Aorta (tissue), 5 donors: ENCODE measurements at places on chromosomes 3 and 15.

- no peaks in the 10 kb centered on the region for H3K36me3 ChIP-seq
- no peak overlapping the region for H3K4me3 ChIP-seq
- DNase-seq, result no peak
- no peaks in the 10 kb centered on the region for H3K27me3 ChIP-seq
- H3K4me1 ChIP-seq, result no peaks in the 10 kb centered on the region
These were observed 138.7 kb downstream of the ZPLD1 start for GRCh38 chr3:102573483-102574028.

DNA sequence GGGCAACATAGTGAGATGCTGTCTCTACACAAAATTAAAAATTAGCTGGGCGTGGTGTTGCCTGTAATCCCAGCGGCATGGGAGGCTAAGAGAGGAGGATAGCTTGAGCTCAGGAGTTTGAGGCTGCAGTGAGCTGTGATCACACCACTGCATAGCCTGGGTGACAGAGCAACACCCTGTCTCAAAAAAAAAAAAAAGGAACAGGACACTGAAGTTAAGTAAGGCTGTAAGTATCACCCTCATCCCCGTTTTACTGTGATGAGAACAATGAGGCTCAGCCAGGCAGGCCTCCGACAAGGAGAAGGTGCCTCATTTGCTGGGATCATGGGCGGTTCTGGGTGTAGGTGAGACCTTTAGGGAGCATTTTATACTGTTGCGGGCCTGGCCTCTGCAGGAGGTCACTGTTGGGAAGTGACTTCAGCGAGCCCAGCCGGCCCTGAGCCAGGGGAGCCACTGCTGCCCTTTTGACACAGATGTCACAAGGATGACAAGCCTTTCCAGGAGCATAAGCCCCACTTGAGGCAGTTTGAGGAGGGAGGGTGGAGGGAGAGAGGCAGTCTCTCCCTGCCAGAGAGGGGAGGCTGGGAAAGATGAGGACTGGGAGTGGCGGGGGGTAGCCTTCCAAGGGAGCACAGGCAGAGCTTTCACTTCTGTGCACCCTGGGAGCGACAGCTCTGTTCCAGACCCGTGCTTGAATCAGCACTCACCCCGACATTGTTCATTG is 30.8 kb downstream of the IRAK2 start:
- H3K27me3 ChIP-seq, result no peaks in the 10 kb centered on the region
- no peaks in the 10 kb centered on the region for H3K36me3 ChIP-seq
- peak overlapping the region; percentile 56 for H3K27ac ChIP-seq
- H3K4me3 ChIP-seq, result no peak overlapping the region
- DNase-seq, result no peak

DNA sequence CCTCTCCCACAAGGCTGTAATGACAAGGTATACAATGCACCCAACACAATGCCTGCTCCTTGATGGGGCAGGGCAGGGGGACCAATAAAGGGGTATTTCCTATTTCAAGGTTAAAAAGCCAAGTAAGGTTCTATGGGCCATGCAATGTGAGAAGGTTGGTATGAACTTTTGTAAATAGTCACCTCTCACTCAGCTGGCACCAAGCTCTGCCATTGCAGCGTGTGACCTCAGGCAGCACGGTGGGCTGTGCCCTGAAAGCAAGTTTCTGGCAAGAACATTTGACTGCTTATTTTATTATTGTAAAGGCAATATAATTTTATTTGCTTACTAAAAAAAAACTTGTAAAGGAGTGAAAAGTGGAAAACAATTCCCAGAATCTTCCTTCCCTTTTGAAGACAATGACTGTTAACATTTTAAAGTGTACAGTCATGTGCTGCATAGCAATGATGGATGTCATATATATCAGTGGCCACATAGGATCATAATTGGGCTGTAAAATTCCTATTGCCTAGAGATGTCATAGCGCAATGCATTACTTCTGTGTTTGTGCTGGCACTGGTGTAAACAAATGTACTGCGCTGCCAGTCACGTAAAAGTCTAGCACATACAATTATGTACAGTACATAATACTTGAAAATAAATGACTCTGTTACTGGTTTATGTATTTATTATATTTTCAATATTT is 167.3 kb upstream of the RORA start:
- H3K27me3 ChIP-seq, result no peaks in the 10 kb centered on the region
- no peak for DNase-seq
- H3K27ac ChIP-seq, result no peak overlapping the region
- H3K4me1 ChIP-seq, result no peaks in the 10 kb centered on the region

- no peaks in the 10 kb centered on the region for H3K4me1 ChIP-seq
- no peaks in the 10 kb centered on the region for H3K27me3 ChIP-seq
- H3K4me3 ChIP-seq, result no peak overlapping the region
- H3K27ac ChIP-seq, result no peak overlapping the region
- DNase-seq, result no peak
These were observed 194.5 kb downstream of the MEX3B start for GRCh38 chr15:81851325-81851724.

- H3K4me3 ChIP-seq, result no peak overlapping the region
- peaks cover 2% of the 10 kb centered on the region for H3K4me1 ChIP-seq
- no peaks in the 10 kb centered on the region for H3K36me3 ChIP-seq
- DNase-seq, result peak; percentile 71
- no peak overlapping the region for H3K27ac ChIP-seq
These were observed 34.0 kb upstream of the RPP14 start for GRCh38 chr3:58271901-58272501.

GRCh38 chr15:30062881-30063280 is 19.9 kb upstream of the GOLGA8J start:
- H3K4me3 ChIP-seq, result no peak overlapping the region
- H3K36me3 ChIP-seq, result no peaks in the 10 kb centered on the region
- no peaks in the 10 kb centered on the region for H3K4me1 ChIP-seq
- no peak for DNase-seq

DNA sequence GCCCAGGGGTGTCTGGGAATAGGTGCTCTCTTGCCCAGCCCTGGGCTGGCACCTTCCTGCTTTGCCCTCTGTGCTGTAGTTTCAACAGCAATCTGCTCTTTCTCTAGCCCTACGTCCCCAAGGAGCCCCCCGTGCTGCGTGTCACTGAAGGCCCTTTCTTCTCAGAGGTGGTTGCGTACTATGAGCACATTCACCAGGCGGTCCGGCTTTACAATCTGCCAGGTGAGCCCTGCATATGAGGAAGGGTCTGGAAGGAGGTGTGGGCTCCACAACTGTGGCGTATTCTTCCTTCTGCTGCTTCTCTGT is 9.6 kb downstream of the MAN2A2 start:
- H3K36me3 ChIP-seq, result peaks cover 6% of the 10 kb centered on the region
- no peak overlapping the region for H3K4me3 ChIP-seq
- no peaks in the 10 kb centered on the region for H3K27me3 ChIP-seq
- H3K4me1 ChIP-seq, result no peaks in the 10 kb centered on the region

DNA sequence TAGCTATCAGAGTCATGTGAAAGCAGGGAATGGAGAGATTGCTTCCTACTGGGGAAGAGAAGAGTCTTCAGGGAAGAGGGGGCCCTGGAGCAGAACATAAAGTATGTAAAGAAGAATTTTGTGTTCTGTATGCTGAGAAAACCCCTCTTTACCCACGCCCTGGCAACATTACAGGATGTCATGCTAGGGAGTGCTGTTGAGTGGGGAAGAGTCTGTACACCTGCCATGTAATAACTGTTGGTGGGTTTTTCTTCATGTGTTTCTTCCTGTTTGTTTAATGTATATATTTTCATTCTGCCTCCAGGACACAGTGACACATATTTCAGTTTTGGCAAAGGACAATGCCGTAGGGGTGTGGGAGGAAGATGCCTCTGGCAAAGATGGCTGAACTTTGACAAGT is 122.8 kb upstream of the LPP start:
- no peaks in the 10 kb centered on the region for H3K4me1 ChIP-seq
- DNase-seq, result no peak
- H3K36me3 ChIP-seq, result no peaks in the 10 kb centered on the region
- no peak overlapping the region for H3K27ac ChIP-seq
- H3K27me3 ChIP-seq, result no peaks in the 10 kb centered on the region

- H3K4me3 ChIP-seq, result no peak overlapping the region
- H3K27me3 ChIP-seq, result no peaks in the 10 kb centered on the region
- H3K27ac ChIP-seq, result peak overlapping the region; percentile 97
- DNase-seq, result no peak
These were observed 380.6 kb upstream of the C2CD4B start for GRCh38 chr15:62545467-62546227.

GRCh38 chr3:158642005-158642404 is 2.3 kb upstream of the GFM1 start:
- H3K36me3 ChIP-seq, result no peaks in the 10 kb centered on the region
- DNase-seq, result no peak
- no peak overlapping the region for H3K4me3 ChIP-seq
- no peak overlapping the region for H3K27ac ChIP-seq

DNA sequence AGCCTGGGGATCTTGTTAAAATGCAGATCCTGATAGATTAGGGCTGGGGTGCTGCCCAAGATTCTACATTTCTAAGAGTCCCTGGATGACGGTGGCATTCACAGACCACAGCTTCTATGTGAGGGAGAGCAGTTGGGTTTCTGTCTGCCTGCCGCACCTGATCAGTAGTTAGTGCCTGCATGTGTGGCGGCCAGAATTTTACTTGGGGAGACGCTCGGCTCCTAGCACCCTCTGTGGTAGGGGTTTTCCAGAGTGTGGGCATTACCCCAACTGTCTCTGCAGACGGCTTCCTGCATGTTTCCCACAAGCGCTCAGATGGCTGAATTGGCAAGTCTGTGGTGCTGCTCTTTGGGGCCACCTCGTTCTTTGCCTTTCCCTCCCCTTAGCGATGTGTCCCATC is 8.3 kb downstream of the GHRL start:
- H3K27ac ChIP-seq, result no peak overlapping the region
- no peak overlapping the region for H3K4me3 ChIP-seq
- H3K27me3 ChIP-seq, result no peaks in the 10 kb centered on the region
- peaks cover 3% of the 10 kb centered on the region for H3K36me3 ChIP-seq

DNA sequence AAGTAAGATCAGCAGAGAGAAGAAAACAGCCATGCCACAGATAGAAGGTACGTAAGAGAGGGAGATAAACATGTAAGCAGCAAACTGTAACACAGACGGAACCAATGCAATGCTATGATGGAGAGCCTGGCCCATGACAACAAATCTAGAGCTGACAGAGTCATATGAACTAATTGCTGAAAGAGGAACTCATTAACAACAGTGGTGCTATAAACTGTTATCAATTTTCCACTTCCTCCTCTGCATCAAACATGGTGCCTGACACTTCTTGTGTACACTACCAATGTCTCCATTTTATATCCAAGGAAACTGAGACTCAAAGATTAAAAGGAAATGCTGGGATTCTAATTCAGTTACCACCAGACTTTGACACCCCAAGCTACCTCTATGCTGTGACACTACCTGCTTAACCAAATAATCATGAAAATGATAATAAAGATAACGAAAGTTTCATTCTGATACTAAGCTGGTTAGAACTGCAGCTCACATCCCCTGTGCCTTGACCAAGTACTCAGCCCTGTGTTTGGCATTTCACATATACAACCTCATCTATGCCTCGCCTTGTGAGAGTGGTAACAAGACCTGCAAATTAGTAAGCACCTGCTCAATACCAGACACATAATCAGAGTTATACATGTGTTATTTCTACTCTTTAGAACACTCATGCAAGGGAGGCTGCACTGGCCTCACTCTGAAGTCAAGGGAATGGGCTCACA is 79.3 kb downstream of the ANO10 start:
- H3K27me3 ChIP-seq, result no peaks in the 10 kb centered on the region
- H3K4me1 ChIP-seq, result no peaks in the 10 kb centered on the region
- H3K4me3 ChIP-seq, result no peak overlapping the region
- H3K36me3 ChIP-seq, result peaks cover 4% of the 10 kb centered on the region
- H3K27ac ChIP-seq, result no peak overlapping the region

- no peaks in the 10 kb centered on the region for H3K4me1 ChIP-seq
- no peak overlapping the region for H3K27ac ChIP-seq
- peaks cover 2% of the 10 kb centered on the region for H3K36me3 ChIP-seq
- H3K4me3 ChIP-seq, result no peak overlapping the region
- H3K27me3 ChIP-seq, result no peaks in the 10 kb centered on the region
- DNase-seq, result no peak
These were observed 13.0 kb downstream of the FOXP1 start for GRCh38 chr3:71570546-71570945.

DNA sequence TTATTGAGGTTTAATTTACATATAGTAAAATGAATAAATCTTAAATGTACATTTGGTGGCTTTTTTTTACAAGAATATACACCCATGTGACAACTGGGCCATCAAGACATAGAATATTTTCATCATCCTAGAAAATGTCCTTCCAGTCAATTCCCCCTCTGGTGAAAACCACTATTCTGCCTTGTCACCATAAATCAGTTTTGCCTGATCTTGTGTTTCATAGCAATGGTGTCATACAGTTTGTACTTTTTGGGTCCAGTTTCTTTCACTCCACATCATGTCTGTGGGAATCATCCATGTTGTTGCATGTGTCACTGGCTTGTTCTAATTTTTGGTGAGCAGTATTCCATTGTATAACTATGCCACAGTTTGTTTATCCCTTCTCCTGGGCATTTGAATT is 133.1 kb downstream of the PDCD6IP start:
- H3K27ac ChIP-seq, result no peak overlapping the region
- no peak for DNase-seq
- H3K4me1 ChIP-seq, result no peaks in the 10 kb centered on the region
- no peak overlapping the region for H3K4me3 ChIP-seq
- H3K36me3 ChIP-seq, result no peaks in the 10 kb centered on the region
- no peaks in the 10 kb centered on the region for H3K27me3 ChIP-seq

DNA sequence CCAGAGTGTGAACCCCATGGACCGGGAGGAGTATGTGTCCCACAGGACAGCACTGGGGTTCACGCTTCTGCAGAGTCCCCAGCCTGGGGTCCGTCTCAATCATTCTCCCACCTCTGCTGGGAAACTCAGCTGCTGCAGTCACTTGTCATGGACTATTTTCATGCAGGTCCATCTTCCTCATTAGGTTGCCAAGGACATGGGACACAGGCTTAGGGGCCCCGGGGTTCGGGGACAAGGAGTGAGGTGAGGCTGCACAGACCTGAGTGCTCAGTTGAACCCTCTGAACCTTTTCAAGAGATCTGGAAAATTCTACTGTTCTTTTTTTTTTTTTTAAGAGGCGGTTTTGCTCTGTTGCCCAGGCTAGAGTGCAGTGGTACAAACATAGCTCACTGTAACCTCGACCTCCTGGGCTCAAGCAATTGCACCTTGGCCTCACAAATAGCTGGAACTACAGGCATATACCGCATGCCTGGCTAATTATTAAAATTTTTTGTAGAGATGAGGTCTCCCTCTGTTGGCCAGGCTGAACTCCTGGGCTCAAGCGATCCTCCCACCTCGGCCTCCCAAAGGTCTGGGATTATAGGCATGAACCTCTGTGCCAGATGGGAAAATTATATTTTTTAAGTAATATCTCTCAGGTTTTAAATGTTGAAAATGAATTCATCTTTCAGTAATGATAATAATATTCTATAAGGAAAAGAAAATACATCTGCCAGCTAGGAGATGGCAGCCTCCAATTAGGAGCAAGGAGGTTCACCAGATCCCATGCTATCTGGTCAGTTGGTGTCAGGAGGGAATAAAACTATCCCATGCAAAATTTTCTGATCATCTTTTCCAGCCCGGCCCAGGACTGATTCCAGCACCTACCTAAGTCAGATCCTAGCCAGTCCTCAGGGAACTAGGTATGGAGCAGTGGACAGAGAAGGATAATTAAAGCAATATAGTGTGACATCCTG is 45.2 kb downstream of the RPN1 start:
- no peaks in the 10 kb centered on the region for H3K36me3 ChIP-seq
- no peak for DNase-seq
- H3K27me3 ChIP-seq, result no peaks in the 10 kb centered on the region
- H3K4me1 ChIP-seq, result no peaks in the 10 kb centered on the region
- no peak overlapping the region for H3K4me3 ChIP-seq

- DNase-seq, result no peak
- no peaks in the 10 kb centered on the region for H3K36me3 ChIP-seq
- H3K27me3 ChIP-seq, result no peaks in the 10 kb centered on the region
- no peak overlapping the region for H3K4me3 ChIP-seq
- peak overlapping the region; percentile 60 for H3K27ac ChIP-seq
- H3K4me1 ChIP-seq, result peaks cover 11% of the 10 kb centered on the region
These were observed 59.4 kb upstream of the NEO1 start for GRCh38 chr15:72992841-72993252.
